ENCODE measurements at places on chromosomes 4 and X.

DNA sequence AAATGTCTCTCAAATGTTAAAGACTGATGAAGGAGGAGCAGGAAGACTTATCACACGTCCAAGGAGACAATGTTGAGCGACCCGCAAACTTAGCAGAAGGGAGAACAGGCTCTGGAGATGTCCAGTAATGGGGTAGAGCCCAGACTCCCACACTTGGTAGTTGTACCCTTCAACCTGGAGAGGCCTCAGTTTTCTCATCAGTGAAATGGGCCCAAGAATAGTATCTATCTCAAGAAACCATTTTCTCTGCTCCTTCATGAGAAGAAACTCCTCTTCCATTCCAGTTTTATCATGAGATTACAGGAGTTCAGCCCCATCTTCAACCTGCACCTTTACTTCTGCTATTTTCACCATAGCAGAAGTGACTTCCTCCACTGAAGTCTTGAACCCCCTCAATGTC lies 169.9 kb downstream of the DHRSX start:
- no peak for DNase-seq

- DNase-seq = peak; percentile 0
Measured at GRCh38 chrX:51641421-51642021, 22.8 kb upstream of the CENPVL3 start.

- no peak for DNase-seq
Measured at GRCh38 chr4:123443401-123444289, 47.0 kb downstream of the SPRY1 start.

DNA sequence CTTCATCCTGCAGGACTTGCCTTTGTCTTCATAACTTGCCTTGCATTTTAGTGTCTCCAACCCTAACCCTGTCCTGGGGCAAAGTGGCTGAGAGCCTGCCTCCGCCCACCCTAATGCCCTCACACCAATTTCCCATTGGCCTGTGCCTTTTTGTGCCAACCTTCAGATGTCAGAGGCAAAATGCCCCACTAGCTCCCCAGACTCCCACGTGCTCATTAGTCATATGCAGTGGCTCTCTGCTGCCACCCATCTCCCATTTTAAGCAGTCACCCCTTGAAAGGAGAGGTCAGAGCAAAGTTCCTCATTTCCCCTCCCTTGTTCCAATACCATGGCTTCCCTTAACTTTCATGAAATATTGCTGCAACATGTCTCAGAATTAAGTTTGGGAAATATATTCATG lies 74.8 kb upstream of the PASD1 start:
- DNase-seq = no peak

GRCh38 chr4:27057053-27057452 lies 196.4 kb downstream of the STIM2 start:
- DNase-seq = no peak

DNA sequence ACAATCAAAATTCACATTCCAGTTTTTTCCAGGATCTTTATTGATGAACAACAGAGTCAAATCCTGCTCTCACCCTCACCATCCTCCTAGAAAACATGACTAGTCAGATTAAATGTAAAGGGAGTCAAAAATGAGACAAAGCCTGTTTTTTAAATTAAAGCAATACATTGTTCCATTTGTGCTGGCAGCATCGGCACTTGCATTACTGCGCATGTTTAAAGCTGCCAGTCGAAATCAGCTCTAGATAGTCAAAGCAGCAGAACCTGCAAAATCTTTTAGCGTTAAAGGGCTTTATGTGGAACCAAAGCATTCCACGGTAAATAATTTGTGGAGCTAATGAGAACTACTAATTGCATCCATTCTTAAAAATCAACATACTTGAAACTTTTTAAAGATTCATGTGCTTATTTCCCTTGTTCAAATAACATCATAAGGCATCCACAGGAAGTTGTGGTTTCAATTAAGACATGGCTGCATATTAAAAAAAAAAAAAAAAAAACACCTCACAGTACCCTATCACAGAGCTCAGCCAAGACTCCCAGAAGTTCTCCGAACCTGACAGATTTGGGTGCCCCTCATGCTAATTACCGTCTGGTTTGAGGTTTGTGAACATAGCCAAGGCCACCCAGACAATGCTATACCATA lies 82.2 kb downstream of the SH3KBP1 start:
- no peak for DNase-seq

- no peak for DNase-seq
Measured at GRCh38 chr4:5249727-5250126, 198.4 kb downstream of the STK32B start.

- DNase-seq = no peak
Measured at GRCh38 chr4:905485-906338, 26.4 kb downstream of the GAK start.

DNA sequence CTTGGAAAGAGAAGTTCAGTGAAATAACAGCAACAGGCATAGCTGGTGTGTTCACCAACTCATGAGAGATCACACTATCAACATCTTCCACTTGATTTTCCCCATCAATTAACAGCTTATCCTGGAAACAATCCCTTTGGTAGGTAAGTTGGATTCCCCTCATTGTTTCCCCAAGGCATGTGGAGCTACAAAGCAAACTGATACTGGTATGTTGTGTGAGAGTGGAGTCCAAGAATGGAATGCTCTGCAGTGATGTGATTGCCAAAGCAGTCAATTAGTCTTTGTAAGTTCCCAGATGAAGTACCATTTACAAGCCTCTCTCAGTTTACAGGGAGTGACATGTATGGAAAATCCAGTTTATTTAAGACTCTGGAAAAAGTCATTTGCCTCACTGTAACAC lies 13.7 kb upstream of the XAGE2 start:
- no peak for DNase-seq

DNA sequence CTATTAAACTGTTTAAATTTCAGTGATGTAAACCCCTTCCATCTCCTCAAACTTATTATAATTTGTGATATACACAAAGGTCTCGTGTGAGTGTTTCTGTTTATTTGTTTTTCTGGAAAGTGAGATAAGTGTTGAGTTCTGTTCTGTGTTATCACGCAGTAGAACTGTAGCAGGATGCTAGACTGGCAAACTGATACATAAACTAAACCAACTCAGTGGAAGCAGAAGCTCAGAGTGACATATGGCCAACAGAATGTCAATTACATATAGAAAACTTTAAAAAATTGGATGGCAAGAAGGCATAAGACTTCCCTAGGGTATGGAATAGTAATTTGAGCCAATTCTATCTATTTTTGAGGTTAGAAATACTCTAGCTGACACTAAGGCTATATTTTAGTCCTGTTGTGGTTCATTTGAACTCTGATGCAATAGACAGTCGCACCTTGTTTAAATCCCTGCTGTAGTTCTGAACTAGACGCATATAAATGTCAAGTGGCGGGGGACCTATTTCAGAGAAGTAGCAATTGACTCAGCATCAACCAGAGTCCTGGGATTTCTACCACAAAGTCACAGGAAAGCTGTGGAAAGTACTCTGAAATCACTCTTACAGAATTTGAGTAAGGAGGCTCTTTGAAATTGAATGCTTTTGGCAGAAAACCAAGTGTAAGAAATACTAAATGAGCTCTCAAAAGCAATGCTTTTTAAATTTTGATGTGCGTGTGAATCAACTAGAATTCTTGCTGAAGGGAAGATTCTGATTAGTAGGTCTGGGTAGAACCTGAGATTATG lies 294.4 kb downstream of the INPP4B start:
- no peak for DNase-seq

DNA sequence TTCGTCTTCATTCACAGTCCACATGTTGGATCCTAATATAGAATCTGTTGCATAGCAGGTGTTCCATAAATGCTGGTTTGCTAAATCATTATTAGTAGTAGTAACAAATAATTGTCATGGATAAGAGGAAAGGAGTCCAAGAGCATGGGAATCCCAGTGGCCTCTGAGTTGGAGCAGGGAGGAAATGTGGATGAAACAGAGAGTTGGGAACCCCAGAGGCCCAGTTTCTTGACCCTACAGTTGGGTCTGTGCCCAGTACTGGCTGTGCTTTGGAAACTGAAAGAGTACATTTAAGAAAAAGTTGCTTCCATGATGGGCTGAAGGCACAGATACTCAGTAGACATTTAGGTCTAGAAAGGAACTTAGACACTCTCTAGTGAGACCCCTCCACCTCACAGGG lies 149.4 kb upstream of the PSAPL1 start:
- DNase-seq = no peak

GRCh38 chrX:103475381-103475780 lies 43.9 kb downstream of the RAB40A start:
- no peak for DNase-seq

DNA sequence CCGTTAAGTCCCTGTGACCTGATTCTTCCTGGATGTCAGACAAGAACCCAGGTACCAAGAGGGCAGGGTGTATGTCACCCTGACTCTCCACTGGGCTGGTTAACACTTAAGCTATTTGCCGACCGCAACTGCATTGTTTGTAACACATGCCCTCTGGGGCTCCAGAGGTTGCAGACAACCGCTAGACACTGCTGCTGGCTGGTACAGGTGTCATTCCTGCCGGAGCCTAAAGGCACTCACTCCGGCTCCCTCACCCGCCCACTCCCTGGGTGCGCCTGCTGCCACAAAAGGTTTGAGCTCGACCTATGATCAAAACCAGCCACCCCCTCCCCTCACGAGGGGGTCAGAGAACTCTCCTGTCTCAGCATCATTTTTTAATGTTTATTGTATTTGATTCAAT lies 208.2 kb downstream of the FAT4 start:
- no peak for DNase-seq

- peak; percentile 1 for DNase-seq
Measured at GRCh38 chrX:66731398-66731797, 92.5 kb upstream of the EDA2R start.

- no peak for DNase-seq
Measured at GRCh38 chr4:83240379-83240875, 44.2 kb downstream of the COQ2 start.

- no peak for DNase-seq
Measured at GRCh38 chrX:13598877-13599276, 29.5 kb downstream of the EGFL6 start.

DNA sequence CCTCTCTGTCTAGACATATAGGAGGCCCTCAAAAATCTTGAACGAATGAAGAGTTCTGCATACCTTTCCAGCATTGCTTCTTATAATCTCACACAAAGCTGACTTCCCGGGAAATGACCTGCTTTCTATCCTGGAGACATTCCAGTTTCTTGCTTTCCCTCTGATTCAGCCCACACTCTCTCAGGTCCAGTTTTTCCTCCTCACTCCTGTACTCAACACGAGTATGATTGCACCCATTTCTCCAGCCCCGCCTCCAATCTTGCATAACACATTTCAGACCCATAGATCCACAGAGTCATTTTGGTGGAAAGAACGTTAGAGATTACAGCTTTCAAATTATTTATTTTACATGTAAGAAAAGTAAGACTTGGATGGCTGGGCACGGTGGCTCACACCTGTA lies 127.5 kb upstream of the TLR3 start:
- DNase-seq = no peak

- no peak for DNase-seq
Measured at GRCh38 chrX:29691044-29691443, 524.3 kb upstream of the MAGEB2 start.

GRCh38 chr4:188683571-188683970 lies 544.3 kb downstream of the TRIML1 start:
- DNase-seq = no peak

- no peak for DNase-seq
Measured at GRCh38 chrX:134552351-134552750, 92.4 kb downstream of the HPRT1 start.

GRCh38 chrX:153641627-153642026 lies 5.4 kb upstream of the DUSP9 start:
- DNase-seq = no peak

GRCh38 chr4:141020801-141021261 lies 112.4 kb downstream of the RNF150 start:
- DNase-seq = no peak

- DNase-seq = no peak
Measured at GRCh38 chr4:4848540-4848939, 10.9 kb upstream of the MSX1 start.

- DNase-seq = peak; percentile 0
Measured at GRCh38 chrX:153032397-153033118, 23.7 kb upstream of the PNMA3 start.

GRCh38 chr4:125191232-125191631 lies 123.5 kb upstream of the FAT4 start:
- DNase-seq = no peak

DNA sequence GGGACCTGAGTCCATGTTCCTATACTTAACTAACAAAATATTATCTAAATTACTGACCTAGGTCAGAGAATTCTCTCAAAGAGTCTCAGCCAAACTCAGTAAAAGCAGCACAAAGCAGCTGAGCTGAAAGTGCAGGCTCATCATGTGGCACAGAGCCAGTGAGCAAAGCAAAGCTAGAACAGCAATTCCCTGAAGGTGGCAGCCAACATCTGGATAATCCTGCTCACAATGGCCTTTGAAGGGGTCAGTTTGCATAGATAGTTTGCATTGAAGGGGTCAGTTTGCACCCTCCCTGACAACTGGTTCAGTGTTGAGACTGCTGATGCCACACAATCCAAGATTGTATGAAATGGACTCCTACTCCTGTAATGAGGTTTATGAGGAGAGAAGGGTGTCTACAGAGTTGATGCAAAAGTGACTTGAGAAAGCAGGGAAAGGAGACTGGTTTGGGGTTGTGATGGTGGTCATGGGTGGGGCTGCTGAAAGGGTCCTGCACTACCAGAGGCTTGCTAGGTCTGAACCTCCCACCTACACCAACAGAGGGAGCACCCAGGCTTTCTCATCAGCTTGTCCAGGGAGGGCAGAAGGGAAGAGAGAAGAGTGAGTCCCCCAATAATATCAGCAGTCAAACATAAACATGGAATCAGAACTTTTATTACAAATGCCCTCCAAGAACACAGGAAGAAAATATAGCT lies 39.7 kb downstream of the TRIM61 start:
- DNase-seq = no peak

GRCh38 chrX:153665726-153666306 lies 7.8 kb downstream of the PNCK start:
- DNase-seq = no peak

GRCh38 chrX:2846992-2847391 lies 18.3 kb downstream of the GYG2 start:
- DNase-seq = no peak

GRCh38 chr4:123233136-123233768 lies 163.3 kb upstream of the SPRY1 start:
- DNase-seq = no peak

- DNase-seq = peak; percentile 87
Measured at GRCh38 chr4:105551965-105552746, at the start of gene ARHGEF38. Gene ARHGEF38 (plus strand): TSS chr4:105552620. CDS start chr4:105552766, 146 bp downstream.

DNA sequence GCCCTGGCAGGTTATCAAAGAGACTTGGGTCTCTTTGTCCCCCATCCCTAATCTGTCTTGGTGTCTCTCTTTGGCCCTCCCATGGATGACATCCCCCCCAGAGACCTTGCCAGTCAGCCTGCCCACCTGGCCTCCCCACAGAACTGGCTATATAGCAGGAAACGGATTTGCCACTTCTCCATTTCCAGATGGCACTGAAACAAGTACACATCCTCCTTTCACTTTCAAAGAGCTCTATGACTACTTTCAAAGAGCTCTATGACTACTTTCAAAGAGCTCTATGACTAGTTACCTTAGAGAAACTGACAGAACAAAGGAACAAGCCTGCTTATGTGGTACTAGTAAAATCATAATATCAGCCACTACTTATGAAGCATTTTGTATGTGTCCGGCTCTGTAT lies 175.3 kb downstream of the MAML3 start:
- DNase-seq = peak; percentile 20
